Stimulated activated CD8-positive, alpha-beta memory T cell treated with anti-CD3 and anti-CD28 coated beads, Interleukin-4, amount 100 ng/mL, for 4 hours (primary cell): ENCODE measurements at places on chromosomes 5 and 9.

GRCh38 chr9:18678821-18679590 is 205.1 kb downstream of the ADAMTSL1 start:
- no peak for DNase-seq

DNA sequence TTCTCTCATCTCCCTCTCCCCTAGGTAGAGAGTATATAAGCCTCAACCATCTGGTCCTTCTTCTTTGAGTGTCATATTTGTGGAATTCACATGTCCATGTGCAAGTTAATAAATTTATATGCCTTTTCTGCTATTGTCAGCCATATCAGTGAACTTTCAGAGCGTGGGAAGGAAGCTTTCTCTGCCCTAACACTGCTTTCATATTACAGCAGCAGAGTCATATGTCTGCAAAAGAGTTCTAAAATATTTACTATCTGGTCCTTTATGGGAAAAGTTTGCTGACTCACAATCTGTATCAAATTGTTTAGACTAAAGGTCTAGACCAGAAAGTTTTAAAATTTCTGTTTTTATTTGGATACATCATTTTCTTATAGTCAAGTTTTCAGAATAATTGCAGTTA is 669.0 kb downstream of the LRRC70 start:
- no peak for DNase-seq

DNA sequence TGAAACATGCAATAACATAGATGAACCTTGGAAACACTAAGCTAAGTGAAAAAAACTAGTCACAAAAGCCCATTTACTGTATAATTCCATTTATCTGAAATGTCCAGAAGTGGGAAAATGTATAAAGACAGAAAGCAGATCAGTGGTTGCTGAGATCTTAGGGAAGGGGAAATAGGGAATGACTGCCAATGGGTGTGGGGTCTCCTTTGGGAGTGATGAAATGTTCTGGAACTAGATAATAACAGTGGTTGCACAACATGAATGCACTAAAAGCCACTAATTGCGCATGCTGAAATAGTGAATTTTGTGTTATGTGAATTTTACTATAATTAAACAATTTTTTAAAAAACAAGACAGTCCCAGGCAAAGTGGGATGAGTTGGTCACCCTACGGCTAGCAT is 472.8 kb downstream of the CCDC171 start:
- no peak for DNase-seq

GRCh38 chr5:77015938-77016569 is 14.2 kb upstream of the AGGF1 start:
- no peak for DNase-seq

GRCh38 chr5:176517053-176517661 is 20.0 kb downstream of the RNF44 start:
- DNase-seq, result no peak

DNA sequence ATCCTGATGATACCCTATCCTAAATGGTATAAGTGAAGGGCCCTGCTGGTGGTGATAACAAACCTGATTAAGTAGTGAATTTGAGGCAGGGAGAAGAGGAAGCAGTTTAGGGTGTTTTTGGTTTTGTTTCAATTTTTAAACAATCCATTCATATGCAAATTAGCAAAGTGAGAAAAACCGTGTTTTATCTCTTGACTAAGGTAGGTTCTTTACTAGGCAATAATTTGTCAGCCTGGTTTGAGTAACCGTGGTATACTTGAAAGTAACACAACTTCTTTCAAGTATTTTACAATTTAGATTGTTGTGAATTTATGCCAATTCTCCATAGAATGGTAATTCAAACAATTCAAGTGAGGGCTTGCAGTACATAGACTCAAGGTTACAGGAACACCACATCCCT is 177.8 kb upstream of the CD180 start:
- DNase-seq, result no peak

GRCh38 chr9:111179577-111179976 is 141.3 kb upstream of the LPAR1 start:
- no peak for DNase-seq

GRCh38 chr9:110217656-110218099 is 9.7 kb upstream of the C9orf152 start:
- DNase-seq, result no peak

DNA sequence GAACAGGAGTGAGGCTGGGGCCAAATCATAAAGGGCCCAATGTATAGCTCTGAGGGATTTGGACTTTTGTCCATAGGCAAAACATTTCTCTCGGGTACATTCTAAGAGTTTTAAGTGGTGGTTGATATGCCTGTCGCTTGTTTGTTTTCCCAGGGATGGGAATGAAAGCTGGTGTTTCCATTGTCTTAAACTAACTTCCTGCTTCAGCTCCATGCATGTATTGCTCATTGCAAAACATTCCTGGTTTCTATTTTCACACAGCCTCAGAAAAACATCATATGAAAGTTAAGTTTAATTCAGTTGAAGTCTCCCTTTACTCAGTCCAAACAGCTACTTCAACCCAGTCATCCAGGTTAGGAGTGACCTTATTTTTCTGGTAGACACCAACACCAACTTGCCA is 235.0 kb downstream of the ACTL7B start:
- no peak for DNase-seq

DNA sequence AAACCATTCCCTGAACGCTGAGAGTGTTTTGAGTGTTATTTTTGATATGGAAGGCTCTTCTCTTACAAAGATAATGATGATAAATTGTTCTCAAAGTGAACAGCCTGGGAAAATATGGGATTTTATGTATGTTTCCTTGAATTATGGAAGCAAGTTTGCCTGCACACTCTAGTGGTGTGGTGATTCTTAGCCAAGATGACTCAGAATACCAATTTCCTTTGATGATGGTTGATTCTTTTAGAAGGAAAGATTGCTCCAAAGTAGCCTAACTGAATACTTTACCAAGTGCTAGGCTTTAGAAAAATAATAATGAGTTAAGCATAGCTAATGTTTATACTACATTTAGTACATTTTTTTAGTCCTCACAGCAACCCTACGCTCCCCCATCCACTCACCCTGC is 243.4 kb downstream of the EBF1 start:
- DNase-seq, result no peak

DNA sequence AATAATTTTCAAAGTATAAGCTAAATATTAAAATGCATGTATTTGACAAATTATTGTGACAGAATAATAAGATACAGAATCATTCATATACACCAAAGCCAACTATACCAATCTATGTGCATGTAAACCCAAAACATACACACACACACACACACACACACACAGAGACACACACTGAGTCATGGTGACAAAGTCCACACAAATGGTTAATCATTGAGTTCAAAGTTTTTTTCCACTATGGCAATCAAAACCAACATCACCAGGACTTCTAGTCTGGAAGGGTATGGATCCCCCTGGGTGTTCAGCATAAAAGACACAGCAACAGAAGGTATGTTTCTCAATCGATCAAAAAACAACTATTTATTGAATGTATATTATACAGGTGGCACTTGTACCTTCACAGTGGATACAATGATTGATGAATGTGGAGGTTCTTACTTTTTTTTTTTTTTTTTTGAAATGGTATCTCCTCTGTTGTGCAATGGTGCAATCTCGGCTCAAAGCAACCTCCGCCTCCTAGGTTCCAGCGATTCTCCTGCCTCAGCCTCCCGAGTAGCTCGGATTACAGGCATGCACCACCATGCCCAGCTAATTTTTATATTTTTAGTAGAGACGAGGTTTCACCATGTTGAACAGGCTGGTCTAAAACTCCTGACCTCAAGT is 137.0 kb downstream of the PDE4D start:
- no peak for DNase-seq

DNA sequence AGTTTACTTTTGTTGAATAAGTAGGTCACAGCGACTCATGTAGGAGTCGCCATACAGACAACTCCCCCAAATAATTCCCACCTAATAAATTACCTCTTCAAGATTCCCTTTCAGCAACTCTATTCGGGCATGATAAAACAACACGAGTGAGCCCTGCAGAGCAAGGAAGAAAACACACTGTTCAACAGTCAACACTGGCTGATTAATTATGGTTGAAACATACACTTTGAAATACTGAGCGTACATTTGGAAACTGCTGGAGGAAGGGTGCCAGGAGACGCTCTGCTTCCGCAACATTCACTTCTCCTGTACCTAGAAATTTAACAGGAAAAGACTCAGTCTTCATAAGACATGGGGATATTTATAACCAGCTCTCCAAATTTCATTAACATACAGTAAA is 117.5 kb downstream of the TTC39B start:
- no peak for DNase-seq

GRCh38 chr5:95172659-95173058 is 112.2 kb downstream of the MCTP1 start:
- DNase-seq, result no peak

DNA sequence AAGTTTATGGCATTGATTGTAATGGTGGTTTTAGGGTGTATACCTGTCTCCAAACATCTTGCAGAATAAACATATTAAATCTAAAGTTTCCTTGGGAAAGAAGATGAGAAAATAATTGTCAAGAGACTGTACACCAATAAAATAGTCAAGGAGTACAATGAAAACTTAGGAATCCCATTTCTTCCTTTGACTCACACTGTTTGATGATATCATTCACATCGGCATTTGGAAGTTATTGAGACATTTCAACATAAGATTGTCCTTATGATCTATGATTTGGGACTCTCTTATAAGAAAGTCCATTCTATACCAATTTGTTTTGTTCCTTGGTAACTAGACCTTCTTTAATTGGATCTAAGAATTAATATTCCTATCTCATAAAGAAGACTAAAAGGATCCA is 482.7 kb downstream of the RAB3C start:
- no peak for DNase-seq

- no peak for DNase-seq
Observed at GRCh38 chr9:20524776-20525175, 97.5 kb downstream of the MLLT3 start.

GRCh38 chr5:108036482-108036881 is 345.4 kb downstream of the FBXL17 start:
- DNase-seq, result no peak

- no peak for DNase-seq
Observed at GRCh38 chr9:98989036-98990000, 45.6 kb downstream of the COL15A1 start.

DNA sequence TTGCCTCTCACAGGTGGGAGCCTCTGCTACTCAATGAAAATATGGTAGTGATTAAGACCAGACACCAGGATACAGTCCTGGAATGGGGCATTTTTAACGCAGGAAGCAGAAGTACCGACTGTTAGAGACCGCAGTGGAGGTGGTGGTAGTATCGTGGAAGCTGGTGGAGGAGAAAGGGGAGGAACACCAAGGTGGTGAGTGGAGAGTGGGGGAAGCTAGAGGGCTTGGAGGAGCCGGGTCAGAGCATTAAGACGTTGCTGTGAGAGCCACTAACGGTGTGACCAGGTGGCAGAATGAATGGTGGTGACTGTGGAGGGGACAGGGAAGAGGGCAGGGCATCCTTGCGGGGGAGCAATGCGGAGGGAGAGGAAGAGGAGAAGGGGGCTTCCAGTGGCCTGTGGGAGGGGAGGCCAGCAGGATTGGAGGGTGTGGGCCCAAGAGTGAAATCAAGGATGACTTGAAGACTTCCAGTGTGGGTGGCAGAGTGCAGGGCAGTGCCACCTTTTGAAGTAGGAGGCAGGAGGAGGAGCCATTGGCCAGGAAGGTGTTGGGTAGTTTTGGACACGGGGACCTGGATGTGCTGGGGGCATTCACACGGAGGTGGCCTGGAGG is 1.6 kb upstream of the UBAC1 start:
- no peak for DNase-seq

- DNase-seq, result no peak
Observed at GRCh38 chr5:177035976-177036375, 13.5 kb downstream of the ZNF346 start.

DNA sequence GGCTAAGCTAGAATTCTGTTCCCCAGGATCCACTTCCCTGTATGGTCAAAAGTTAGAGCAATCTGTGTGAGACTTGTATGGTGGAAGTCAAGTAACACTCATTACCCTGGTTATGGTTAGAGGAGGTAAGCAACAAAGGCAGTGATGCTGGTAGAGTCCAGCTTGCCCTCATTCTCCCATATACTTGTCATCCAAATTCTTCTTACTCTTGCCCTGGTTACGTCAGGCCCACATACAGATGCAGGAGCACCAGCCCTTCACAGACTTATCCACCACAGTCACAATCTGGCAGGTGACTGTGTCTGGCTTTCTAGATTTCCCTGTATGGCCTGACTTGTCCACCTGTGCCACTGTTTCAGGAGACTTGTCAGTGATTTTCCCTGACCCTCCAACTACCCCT is 35.4 kb downstream of the PGGT1B start:
- DNase-seq, result no peak

- no peak for DNase-seq
Observed at GRCh38 chr5:136646915-136647314, 281.6 kb upstream of the TRPC7 start.

DNA sequence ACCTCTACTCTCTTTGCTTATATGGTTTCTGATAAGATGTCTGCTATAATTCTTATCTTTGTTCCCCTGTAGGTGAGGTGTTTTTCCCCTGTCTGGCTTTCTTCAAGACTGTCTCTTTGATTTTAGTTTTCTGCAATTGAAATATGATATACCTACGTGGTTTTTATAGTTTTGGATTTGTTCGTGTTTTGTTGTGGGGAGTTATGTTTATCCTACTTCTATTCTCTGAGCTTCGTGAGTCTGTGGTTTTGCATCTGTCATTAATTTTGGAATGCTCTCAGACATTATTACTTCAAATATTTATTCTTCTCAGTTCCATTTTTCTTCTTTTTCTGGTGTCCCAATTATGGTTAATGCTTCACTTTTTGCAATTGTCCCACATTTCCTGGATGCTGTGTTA is 521.3 kb downstream of the KCTD16 start:
- DNase-seq, result no peak

DNA sequence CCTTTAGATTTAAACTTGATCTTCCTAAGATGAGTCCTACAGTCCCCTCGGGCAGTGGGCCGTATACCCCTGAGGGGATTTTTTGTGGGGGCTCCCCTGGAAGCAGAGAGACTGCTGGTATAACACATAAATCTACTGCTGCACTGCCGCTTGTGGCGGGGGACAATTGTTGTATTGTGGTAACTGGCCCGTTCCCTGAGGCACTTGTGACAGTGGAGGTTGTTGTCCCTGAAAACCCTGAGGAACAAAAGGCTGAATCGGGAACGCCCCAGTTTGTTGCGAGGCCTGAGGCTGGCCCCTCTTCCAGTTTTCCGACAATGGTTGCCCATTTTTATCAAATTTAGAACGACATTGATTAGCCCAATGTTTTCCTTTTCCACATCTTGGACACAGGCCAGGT is 4.7 kb upstream of the TMEM141 start:
- no peak for DNase-seq

- no peak for DNase-seq
Observed at GRCh38 chr5:169176709-169177694, 123.9 kb downstream of the SLIT3 start.

DNA sequence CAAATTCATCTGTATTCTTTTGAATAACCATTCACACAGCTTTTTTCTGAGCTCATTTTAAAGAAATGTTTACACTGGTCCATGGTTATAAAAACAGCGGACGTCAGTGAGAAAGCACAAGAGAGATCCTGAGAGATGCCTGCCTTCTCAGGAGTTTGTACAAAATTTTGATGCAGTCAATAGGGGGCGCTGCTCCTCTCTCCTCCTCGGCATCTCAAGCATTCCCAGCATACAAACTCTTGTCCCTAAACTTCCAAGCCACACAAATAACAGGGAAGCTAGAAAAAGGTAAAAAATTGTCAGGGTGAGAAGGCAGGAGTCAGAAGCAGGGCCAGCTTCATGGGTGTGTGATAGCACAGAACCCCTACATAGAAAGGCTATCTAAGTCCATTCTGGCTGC is 11.2 kb upstream of the CCDC152 start:
- DNase-seq, result no peak
